ENCODE measurements at places on chromosomes 12 and 14.

GRCh38 chr14:96826818-96827217 lies 29.6 kb downstream of the VRK1 start:
- DNase-seq = peak; percentile 38

DNA sequence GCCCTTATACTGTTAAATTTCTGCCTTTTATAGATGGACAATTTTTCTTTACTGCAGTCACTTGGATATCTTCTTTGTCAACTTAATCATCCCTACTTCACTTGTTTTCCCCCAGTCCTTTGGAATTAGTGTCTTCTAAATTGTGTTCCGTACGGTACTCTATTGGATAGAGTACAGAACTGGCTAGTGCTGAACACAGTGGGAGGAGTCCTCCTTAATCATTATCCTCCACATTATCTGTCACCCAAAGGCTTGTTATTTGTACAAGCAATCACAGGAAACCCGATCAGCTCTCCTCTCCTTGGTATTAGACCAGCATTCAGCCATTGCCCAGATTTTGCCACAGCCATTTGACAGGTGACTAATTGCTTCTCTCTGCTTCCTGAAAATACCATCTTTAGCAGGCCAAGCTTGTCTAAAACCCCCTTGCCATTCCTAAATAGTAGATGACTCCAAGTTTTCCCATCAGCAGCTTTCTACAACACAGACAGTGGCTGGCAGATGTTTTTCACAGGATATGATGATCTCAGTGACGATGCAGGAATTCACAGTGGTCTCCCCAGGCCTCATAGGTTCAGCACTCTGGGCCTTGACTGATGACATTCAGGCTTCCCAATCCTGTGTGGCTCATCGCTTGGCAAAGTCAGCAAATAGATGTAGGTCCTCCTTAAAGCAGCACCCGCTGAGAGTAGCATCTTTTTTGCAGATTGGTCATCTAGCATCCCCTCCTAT lies 216.0 kb upstream of the RGS6 start:
- DNase-seq = no peak

DNA sequence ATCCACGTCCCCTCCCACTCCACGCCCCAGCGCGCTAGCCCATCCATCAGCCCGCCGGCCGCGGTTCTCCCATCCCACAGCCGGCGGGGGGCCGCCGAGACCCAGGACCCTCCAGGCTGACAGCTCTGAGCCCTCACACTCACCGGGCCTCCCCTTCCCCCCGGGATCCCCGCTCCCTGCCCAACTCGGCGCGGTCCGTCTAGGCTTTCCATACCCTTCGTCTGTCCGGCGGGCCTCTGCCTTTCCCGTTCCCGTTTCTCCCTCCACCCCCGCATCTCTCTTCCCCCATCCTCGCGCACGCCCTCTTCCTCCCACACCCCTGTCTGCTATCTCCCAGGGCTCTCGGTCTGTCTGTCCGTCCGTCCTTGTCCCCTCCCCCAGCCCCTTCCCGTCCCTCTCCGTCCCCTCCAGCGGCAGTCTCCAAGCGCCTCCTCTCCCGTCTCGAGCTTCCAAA lies 726 bp downstream of the ZFHX2 start:
- peak; percentile 83 for DNase-seq

DNA sequence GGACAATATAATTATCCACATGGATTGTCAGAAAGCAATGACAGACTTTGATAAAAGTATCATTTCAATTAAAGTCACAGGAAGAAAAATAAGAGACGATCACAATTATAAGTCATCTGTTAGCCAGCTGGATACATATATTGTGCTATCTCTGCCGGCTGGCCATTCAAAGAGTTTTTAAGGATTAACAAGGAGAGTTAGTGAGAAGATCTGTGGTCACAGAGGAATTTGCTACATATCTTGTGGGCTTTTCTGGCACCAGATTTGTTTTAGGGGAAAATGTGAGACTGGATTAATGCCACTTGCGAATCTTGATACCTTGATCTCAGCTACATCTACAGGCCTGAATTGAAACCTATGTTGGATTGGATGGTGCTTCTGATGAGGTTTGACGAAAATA lies 90.9 kb upstream of the MANSC4 start:
- DNase-seq = no peak

DNA sequence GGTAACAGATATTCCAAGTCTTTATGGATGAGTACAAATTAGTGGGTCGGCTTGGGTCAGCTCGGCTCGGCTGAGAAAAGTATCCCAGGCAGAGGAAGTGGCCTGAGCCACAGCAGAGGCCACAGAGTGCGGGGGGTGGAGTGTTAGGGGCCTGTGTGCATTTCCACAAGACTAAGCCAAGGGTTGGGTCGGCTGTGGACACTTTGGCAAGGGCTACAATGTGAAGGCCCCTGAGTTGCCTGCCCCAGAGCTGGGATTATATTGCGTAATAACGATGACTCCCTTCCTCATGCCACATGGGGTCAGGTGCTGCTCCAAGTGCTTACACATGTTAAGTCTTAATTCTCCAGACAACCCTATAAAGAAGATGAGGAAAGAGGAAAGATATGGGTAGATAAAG lies 11.4 kb downstream of the EVL start:
- no peak for DNase-seq

GRCh38 chr14:96568621-96569020 lies 66.4 kb downstream of the PAPOLA start:
- no peak for DNase-seq

- no peak for DNase-seq
Observed at GRCh38 chr12:116382686-116383530, 105.4 kb upstream of the MED13L start.

DNA sequence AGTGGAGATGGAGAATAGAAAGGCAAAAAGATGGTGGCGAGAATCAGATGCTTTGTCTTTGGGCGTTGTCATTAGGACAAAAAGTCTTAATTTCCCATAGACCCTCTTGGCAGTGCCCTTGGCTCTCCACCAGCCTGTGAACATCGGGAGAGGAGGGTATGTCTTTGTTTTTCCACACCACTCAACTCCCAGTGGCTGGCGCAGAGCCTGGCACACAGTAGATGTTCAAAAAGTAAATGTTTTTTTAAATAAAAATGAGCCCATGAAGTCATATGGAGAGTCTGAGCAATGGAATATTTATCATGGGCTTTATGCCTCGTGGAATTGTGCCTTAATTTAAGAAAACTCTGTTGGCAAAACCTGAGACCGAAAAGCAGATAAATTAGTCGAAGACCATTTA lies 90.4 kb downstream of the SRGAP1 start:
- DNase-seq = no peak

GRCh38 chr12:82996168-82996812 lies 309.6 kb downstream of the TMTC2 start:
- peak; percentile 58 for DNase-seq

GRCh38 chr12:94545935-94546771 lies 86.5 kb upstream of the CEP83 start:
- peak; percentile 60 for DNase-seq

GRCh38 chr14:55699131-55700057 lies 119.4 kb downstream of the KTN1 start:
- DNase-seq = no peak

GRCh38 chr12:124388038-124388671 lies 93.3 kb downstream of the RFLNA start:
- DNase-seq = no peak

- no peak for DNase-seq
Observed at GRCh38 chr12:120620624-120621023, 19.8 kb upstream of the CABP1 start.

DNA sequence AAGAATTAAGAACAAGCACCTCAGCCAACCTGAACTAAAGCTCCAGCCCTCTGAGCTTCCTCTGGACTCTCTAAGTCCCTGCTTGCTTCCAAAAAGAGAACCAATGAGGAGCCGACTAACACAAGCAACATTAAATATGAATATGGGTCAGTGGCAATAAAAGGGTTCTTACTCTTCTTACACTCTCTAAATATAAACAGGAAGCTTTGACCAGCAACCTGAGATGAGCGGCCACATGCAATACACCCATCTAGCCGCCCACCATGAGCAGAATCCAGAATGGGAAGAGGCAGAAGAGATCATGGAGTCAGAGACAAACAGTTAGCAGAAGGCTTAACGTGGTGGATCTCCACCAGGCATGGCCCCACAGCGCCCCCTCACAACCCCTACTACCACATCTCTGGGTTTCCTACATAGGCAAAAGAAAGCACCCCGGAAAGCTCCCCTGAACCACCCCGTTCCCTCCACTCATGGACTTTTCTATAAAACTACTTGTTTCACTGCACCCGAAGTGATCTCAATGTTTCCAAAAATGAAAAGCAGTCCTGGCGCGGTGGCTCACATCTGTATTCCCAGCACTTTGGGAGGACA lies 59.4 kb downstream of the TTC7B start:
- DNase-seq = no peak

DNA sequence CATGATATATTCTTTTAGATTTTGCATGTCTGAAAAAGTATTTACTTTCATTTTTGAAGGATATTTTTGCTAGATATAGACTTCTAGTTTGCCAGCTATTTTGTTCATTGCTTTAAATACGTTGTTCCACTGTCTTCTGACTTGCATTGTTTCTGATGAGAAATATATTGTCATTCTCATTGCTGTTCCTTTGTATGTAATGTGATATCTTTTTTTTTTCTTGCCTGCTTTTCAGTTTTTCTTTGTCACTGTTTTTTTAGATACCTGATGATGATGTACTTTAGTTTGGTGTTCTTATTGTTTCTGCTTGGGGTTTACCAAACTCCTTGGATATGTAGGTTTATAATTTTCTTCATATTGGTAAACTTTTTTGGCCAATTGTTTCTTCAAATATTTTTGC lies 107.9 kb downstream of the SNAPC1 start:
- DNase-seq = no peak

GRCh38 chr14:74400031-74400685 lies 25.9 kb downstream of the SYNDIG1L start:
- no peak for DNase-seq

DNA sequence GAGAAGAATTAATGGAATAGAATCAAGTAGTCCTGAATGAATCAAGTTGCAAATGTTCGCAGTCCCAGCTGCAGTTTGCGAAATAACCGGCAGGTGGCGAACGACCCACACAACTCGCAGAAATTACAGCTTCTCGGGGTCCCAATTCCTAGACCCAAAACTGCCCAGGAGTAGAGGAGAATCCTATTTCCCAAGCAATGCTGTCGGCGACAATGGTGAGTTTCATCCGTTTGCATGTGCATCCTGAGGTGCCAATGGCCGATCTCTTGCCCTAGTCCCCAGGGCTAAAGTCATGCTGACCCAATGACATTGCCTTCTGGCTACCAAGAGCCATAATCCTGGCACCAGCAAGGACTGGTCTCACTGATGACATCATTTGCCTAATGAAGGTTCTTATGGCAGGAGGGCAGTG lies 8.5 kb upstream of the ASCL1 start:
- peak; percentile 91 for DNase-seq

DNA sequence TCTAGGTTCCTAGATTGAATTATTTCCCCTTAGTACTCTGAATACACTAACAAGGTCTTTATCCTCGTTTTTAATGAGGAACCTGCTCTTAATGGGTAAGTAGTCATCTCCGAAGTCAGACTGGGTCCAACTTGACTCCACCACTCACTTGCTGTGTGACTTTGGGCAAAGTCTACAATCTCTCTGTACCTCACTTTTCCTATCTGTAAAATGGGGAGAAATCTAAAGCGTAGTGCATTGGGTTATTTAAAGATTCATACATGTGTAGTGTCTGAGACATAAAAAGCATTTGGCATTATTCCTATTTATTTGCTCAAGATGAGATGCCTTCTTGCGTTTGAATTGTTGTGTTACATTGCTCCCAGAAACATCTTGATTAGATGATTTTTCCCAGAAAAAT lies 51.5 kb downstream of the GTF2A1 start:
- no peak for DNase-seq

GRCh38 chr14:77424862-77425261 lies 1.5 kb upstream of the NOXRED1 start:
- no peak for DNase-seq

DNA sequence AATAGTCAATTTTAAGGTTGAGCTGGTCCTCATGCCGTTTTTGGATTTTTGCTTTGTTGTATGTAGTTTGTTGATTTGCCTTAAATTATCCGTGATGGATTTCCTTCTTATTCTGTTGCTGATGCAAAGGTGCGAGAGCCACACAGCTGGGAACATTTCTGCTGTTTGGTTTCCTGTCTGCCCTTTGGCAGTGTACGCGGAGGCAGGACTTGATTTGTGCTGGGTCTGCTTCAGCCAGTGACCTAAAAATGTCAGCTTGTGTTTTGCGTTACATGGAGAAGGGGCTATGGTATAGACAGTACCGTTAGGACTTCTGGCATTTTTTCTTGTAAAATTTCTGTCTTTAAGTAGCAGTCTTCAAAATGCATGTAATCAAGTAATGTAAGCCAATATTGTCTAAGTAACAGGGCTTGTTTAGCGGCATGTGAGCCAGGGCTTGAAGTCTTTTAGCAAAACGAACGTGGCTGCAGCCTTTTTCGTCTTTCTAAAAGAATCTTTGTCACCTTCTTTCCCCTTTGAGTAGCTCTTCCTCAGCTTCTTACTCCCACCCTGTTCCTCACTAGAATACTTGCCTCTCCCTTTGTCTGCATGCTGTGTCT lies 18.2 kb upstream of the RD3L start:
- DNase-seq = no peak

GRCh38 chr12:1993871-1994371 lies 10.3 kb downstream of the DCP1B start:
- DNase-seq = no peak

- no peak for DNase-seq
Observed at GRCh38 chr12:65414526-65414925, 136.0 kb downstream of the MSRB3 start.

Data from NCI-H1417 (cell line).